ENCODE measurements at places on chromosomes 7 and 10. TPM values are rescaled to one million over a fixed set of nuclear protein-coding genes. Genes with fewer than 3 reads are reported as not detected.
A peak's percentile ranks its signal among the peaks of the same experiment; 100 is the strongest.

DNA sequence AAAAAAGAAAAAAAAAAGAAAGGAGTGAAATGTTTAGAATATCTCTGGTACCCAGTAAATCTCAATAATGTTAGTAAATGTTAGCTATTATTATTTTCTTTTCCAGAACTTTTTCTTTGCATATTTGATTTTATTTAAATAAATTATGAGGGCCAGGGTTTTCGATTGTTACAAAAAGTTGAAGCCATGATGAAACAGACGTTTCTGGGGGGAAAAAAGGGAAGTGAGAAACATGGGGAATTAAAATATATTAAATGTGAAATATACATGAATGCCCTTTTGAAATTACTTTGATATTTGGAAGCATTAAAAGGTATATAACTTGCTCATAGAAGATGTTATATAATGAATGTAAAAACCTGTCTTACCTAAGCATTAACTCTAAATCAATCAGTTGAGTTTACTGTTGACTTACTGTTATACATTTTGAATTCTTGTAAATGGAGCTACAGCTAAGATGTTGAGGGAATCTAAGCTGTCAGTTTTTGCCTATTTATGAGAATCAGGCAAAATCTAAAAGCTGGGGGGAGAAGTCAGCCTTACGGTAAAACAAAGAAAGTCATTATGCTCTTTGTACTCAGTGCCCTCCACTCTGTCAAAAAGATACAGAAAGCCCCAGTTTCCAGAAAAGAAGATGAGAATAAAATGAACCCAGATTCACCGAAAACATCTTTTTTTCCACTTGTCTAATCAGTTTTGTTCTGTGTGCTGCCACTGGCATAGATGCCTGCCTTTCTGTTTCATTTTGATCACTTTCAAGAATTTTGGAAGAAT lies 30.0 kb upstream of the KDM7A start:
- DNase-seq: no peak

DNA sequence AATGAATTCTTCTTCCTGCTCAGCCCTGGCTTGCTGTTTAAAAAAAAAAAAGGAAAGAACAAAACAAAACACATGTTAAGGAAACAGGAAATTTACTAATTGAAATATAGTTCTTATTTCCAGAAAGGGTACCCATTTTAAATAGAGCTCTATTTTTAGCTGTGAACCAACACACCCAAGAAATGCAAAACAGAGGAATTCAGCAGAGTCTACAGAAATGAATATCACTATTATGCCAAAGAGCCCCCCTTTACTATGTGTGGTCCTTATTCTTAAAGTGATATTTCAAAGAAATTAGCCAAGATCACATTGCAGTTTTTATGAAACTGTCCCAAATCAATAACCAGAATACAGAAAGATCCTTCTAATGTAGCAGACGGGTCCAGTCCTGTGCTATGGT lies 53.7 kb downstream of the CCDC6 start:
- no peak for DNase-seq

GRCh38 chr10:25226775-25227682 lies 52.2 kb downstream of the GPR158 start:
- DNase-seq: peak; percentile 48

- no peak for DNase-seq
Observed at GRCh38 chr7:159103382-159104187, 41.1 kb downstream of the VIPR2 start.

DNA sequence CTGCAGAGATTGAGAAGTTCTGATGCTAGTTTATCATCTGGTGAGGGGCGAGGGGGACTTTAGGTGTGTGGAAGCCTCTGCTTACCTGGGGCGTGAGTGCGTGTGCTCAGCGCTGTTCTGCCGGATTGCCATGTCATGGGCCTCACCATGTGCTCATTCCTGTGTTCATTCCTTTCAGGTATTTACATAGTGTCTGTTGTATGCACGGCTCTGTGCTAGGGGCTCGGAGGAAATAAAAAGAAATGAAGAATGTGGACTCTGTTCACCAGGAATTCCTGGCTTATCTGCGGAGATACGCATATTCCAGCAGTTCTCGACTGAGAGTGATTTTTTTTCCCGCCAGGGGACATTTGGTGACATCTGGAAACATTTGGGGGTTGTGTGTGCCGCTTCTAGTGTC lies 152.0 kb downstream of the CAMK1D start:
- no peak for DNase-seq

GRCh38 chr7:27095897-27096767 lies at the start of gene HOXA1:
HOXA1 (minus strand) TSS chr7:27096000; CDS start chr7:27095912, 88 bp downstream.
- DNase-seq: peak; percentile 96

- DNase-seq: no peak
Observed at GRCh38 chr7:91039033-91039432, 225.2 kb upstream of the FZD1 start.

DNA sequence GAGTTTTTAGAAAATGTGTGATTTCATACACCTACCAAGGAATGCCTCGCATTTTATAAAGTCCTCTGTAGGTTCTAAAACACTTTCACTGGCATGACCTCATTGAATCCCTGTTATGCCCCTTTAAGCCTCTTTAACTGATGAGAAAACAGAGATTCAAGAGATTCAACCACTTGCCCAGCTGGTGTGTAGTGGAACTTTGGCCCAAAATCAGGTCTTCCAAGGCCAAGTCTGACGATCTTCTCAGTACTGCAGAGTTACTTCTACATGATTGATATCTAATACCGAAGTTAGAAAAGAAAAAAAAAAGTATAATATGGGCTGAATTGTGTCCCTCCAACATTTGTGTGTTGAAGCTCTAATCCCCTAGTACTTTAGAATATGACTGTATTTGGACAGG lies 202.0 kb downstream of the WDR11 start:
- DNase-seq: no peak

GRCh38 chr7:107694386-107694785 lies 33.8 kb downstream of the SLC26A4 start:
- peak; percentile 82 for DNase-seq

- peak; percentile 46 for DNase-seq
Observed at GRCh38 chr7:41917-42565, 150.3 kb upstream of the FAM20C start.

DNA sequence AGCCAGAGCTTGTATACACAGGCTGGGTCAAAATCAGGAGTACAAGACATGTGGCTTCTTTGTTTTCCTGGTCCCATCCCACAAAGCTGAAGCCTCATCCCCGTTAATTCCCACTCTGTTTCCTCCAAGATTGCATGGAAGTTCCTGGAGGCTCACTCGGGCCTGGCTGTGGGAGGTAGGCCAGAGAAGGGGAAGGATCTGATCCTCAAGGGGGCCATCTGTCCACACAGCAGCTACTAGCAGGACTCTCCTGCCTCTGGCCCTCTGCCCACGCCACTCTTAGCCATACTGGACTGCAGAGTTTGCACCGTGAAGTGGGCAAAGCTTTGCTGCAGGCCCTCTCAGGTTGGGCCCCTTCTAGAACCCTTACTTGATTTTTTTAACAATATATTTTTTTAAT lies 160.6 kb downstream of the FGFR2 start:
- DNase-seq: no peak

DNA sequence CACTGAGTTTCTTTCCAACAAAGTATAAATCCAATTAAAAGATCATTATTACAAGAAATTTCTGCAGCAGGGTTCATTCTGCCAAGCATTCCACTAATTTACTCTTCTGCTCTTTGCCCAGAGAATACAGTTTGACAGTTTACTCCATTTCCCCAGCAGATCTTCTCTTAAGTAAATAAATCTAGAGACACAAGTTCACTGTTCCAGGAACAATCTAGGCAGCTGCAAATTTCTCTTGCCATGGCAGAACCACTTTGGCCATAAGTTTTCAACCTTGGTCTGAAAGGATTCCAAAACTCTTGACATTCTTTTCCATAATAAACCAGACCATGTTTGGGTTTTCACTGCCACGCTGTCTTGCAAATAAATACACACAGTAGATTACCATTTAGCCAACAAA lies 11.5 kb downstream of the RGS10 start:
- DNase-seq: peak; percentile 15

GRCh38 chr7:158368449-158368848 lies 219.2 kb downstream of the PTPRN2 start:
- no peak for DNase-seq

- DNase-seq: no peak
Observed at GRCh38 chr10:128056303-128057050, 69.7 kb downstream of the MKI67 start.

GRCh38 chr7:152025077-152025936 lies at the start of gene GALNT11:
GALNT11 (plus strand) TSS chr7:152025674; CDS start chr7:152094228, 68,554 bp downstream.
- peak; percentile 92 for DNase-seq

- no peak for DNase-seq
Observed at GRCh38 chr7:1864161-1864940, 194.3 kb downstream of the ELFN1 start.

DNA sequence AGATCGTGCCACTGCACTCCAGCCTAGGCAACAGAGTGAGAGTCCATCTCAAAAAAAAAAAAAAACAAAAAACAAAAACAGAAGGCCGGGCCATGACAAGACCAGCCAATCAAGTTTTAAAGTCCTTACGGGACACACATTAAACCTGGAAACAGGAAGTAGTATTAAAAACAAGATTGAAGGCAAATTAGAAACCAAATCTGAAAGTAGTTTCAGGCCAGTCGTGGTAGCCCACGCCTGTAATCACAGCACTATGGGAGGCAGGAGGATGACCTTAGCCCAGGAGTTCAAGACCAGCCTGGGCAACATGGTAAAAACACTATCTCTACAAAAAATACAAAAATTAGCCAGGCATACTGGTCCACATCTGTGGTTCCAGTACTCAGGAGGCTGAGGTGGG lies 18.1 kb downstream of the PSAP start:
- DNase-seq: no peak

DNA sequence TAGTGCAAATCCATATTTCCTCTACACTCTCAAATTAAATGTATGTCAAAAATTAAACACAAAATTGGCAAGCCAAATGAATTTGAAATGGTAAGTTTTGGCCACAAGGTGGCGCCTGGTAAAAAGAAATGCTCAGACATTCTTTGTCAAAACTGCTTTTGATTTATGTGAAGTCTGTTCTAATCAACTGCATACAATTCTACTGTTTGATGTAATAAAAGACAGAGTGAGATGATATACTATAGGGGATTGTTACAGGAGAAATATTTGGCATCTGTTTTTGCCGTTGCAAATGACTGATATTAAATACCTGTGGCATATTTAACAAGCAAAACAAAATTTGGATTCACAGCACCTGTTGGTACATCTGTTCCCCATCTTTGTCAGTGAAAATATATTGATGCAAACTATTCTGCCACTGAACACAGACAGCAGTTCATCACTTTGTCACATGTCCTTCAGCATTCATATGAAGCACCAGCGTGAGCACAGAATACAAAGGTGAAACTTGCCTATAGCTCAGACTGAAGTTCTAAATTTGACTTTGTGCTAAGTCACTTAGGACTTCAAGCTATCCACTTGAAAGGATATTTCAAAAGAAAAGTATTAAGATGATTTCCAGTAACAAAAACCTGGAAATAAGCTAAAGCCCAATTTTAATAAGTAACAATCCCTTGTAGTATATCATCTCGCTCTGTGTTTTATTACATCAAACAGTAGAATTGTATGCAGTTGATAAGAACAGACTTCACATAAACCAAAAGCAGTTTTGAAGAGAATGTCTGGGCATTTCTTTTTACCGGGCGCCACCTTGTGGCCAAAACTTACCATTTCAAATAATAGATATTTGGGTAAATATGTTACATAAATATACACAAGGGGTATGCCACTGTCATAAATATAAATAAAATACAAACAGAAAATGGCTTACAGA lies 10.2 kb upstream of the CH25H start:
- peak; percentile 77 for DNase-seq

DNA sequence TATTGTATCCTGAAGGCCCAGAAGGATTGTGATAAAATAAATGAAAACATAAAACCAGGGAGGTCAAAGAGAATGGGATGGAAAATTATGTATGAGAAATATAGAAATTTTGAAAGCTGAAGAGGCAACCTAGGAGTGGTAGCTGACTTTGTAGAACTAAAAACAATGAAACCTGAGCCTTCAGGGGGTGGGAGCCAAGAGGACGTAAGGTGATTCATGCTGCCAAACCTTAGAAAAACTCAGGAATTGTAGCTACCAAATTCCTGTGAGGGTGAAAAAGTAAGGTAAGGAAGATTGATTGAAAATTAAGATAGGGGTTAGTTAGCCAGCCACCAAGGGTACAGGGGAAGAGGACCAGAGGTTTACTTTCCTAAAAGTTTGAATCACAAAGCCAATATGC lies 213.2 kb downstream of the KCND2 start:
- no peak for DNase-seq

DNA sequence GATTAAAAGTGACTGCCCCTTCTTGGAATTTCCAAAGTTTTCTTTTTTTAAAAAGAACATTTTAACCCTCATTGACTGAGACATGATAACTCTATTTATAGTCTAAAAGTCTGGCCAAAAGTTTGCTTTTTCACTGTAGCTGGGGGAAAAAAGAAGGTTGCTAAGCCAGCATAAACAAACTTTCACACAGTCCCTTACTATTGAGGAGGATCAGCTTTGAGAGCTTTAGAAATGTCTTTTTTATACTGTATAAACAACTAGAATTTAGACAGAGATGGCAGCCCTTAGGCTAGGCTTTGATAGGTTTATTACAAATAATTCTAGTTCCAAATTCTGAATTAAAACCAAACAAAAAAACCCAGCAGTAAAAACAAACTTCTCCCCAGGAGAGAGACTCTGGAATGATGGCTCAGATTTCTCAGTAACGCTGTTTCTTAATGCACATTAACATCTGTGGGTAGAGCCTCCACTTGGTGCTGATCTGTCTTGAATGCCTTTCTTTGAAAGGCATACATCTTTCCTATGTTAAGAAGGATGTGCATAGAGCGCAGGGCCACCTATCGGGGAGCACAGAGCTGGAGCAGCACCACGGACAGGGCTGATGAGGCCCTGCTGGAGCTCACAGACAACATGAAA lies 100.9 kb upstream of the PDLIM1 start:
- DNase-seq: peak; percentile 35

DNA sequence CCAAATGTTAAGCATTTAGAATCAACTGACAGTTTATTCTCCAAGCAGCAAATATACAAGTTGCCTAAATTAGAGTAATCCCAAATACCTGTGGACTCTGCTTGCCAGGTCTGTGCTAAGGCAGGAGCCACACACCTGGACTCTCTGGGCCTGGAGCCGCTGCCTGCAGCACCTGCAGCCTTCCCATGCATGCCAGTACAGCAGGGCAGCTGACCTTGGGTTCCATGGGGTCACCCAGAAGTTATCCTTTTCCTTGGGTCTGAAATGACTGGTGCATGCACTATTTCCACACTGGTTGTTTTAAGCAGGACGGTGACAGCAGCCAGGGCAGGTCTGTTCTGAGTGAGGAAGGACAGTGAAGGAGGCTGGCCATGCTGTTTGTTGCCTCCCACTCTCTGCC lies 573.2 kb downstream of the GLRX3 start:
- no peak for DNase-seq

- peak; percentile 2 for DNase-seq
Observed at GRCh38 chr10:107689323-107689722, 524.8 kb upstream of the SORCS1 start.

Gene CYP2C19
- total RNA-seq: 0.08 TPM

Gene RBP3
- not detected for total RNA-seq

Gene NOS3
- not detected for total RNA-seq

Gene C10orf67
- not detected for total RNA-seq

Gene LIPK
- total RNA-seq: not detected

Gene AKR1C8
- not detected for total RNA-seq

Gene OR6V1
- total RNA-seq: not detected

Gene INA
- not detected for total RNA-seq

Gene CTNNA3
- 6.9 TPM for total RNA-seq

Gene UBE2H
- total RNA-seq: 123 TPM
